Coronary artery (tissue), 2 donors: ENCODE measurements at places on chromosomes 5 and 9.
A peak's percentile ranks its signal among the peaks of the same experiment; 100 is the strongest.

DNA sequence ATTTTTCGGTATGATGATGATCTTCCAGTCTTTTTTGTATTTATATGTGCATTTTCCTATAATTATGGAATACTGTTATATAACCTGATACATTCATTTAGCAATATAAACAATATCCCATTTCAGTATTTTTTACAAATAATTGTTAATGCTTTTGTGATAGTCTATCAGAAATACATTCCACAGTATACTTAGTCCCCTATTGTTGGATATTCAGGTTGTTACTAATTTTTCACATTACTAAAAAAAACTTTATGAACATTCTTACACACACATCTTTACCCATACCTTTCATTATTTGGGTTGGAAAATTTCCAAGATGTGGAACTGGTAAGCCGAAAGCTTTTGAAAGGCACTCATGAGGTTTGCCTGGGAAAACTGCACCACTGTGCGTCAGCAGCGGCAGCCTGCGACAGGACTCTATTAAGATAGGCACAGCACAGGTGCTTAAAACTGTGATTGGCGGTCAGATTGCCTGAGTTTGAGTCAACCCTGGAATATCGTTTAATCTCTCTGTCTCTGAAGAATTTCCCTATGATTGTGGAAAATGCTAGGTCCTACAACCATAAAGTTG is 147.5 kb upstream of the ERCC6L2 start:
- DNase-seq: no peak

DNA sequence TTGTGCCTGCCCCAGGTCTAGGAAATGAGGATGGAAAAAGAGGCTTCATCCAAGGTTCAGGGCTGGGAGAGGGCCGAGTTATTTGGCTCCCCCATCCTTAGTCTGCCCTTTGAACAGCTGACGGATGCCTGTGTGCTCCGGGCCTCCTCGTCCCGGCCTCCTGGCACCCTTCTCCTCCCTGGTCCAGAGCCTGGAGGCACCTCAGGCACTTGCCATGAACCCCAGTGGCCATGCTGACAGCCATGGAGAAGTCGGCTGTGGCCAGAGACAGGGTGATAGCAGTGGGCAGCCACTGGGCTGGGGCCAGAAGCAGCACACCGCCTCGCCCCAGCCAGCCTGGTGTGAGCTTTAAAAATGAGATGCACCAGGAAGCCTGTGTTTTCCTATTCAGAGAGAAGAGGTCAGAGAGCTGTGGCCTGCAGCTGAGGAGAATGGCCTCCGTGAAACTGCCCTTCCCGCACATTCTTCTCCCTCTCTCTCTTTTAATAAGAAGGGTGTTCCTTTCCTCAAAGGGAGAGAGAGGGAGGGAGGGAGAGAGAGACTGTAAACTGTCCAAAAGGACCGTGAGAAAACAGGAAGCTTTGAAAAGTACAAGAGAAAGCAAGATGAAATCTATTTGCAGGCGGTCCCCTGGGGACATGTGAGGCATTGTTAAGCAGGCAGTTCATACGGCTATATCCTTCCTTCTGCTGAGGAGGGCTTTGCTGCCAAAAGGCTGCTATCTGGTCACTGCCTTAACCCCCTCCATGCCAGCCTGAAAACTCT is 55.3 kb downstream of the ZNF366 start:
- peak; percentile 86 for DNase-seq

DNA sequence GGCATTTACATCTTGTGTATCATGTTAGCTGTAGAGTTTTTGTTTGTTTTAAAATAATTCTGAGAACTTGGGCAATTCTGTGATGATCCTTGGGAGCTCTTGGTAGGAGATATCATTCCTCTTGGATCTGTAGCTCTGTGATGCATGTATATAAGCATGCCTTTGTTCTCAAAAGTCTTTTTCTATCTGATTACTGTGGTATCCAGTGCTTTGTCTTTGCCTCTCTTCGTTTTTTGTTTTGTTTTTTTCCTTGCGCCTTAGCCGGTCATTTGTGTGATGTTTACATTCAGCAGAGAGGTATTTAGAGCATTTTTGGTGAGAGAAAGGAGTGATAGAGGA is 110.0 kb downstream of the PAM start:
- no peak for DNase-seq

DNA sequence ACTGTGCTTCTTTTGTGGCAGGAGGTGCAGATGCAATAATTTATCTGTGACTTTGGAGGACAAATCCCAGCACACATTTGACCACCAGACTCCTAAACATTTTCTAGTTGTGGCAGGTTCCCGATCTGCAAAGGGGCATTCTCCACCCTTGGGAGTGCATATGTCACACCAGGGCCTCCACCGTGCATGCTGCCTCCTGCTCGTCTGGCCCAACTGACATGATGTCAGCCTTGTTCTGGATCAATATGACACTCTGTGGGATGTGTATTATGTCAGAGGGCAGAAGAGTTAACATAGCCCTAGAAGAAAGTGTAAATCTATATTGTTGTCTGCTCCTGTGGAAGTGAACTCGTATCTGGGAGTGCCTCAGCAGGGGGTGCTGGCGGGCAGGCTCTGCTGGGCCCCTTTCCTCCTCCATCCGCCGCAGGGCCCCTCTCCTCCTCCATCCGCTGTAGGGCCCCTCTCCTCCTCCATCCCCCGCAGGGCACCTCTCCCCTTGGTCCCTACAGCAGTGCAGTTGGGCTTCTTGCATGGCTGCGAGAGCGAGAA is 97.7 kb upstream of the PPP1R26 start:
- no peak for DNase-seq

DNA sequence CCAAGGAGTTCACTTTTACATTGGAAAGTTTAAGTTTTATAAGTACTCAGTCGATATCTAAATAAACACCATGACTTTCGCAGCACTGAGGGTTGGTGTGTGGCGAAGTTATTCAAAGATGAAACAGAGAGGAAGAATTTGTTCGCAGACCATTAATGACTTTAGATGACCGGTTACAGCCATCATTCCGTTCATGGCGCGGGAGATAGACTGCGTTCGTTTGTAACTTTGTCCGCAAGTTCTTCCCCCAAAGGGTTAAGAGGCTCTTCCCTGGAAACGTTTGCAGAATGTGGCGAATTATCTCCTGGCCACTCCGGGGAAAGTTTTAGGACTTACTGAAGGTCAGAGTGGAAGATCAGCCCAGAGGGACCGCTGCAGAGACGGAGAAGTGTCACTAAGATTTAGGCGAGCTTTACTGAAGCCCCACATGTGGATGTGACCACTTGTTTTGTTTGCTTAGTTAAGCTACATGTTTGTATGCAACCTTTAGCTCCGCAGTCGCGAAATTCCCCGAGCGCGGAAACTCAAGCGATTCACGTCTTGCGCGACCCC is 2.2 kb upstream of the FOXD1 start:
- no peak for DNase-seq
